ENCODE measurements at places on chromosomes 7 and 10.

GRCh38 chr10:107417446-107417845 is 252.9 kb upstream of the SORCS1 start:
- DNase-seq = no peak

GRCh38 chr7:137628216-137628615 is 218.6 kb downstream of the DGKI start:
- DNase-seq = no peak

DNA sequence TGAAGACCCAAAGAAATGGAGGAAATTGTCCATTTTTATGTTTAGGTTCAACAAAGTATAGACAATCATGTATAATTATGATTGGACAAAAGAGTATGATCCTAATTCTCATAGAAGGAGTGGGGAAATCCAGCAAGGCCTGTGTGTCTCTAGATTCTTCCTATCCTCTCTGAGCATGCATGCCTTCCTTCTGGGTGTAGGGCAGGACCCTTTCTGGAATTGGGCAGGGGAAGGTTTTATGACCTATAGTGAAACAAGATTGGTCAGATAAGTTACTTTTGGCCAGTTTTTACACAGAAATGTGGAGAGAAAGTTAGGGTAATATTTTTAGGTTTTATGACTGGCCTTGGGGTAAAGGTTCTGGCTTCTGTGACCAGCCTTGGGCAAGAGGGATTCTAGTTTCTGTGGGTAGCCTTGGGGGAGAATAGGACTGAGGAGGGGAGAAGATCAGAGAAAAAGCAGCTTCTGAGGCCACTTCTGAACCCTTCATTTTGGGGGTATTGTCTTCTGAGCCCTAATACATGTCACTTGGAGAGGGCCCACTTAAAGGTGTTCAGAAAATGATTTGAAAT is 289.4 kb downstream of the EXOC4 start:
- no peak for DNase-seq

- DNase-seq = no peak
Measured at GRCh38 chr10:30804478-30805055, 175.0 kb upstream of the LYZL2 start.

- DNase-seq = no peak
Measured at GRCh38 chr7:73817121-73817520, 13.7 kb upstream of the CLDN4 start.

- DNase-seq = no peak
Measured at GRCh38 chr7:15433151-15433550, 128.7 kb downstream of the AGMO start.

- DNase-seq = no peak
Measured at GRCh38 chr10:91247360-91248111, 27.1 kb downstream of the PCGF5 start.

DNA sequence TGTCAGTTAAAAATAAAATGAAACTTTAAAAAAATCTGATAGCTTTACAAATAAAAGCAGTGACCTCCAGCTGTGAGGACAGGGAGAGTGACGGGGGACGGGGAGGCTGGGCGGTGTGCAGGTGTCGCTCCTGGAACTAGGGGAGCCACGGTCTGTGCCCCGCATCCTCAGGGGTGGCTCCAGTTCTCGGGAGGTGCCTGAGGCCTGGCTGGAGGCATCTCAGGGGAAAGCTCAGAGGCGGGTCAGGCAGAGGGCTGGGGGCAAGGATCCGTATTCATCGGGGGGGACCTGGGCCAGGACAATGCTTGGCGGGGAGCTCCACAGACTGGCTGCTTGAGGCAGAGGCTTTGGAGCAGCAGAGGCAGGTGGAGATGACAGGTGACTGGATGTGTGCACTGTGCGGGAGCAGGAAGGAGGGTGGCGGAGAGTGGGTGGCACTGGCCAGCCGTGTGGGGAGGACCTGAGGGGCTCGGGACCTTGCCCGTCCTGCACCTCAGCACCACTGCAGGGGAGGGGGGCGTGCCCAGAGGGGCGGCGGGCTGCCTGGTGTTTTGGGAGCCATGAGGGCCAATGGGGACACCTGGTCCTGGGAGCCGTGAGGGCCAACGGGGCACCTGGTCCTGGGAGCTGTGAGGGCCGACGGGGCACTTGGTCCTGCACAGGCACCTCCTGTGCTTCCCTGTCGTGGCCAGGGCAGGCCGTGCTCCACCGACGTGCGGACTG is 13.2 kb downstream of the PWWP2B start:
- DNase-seq = no peak

GRCh38 chr7:148587076-148587475 is 3.5 kb upstream of the C7orf33 start:
- DNase-seq = no peak

GRCh38 chr10:63173468-63174232 is 40.5 kb downstream of the NRBF2 start:
- no peak for DNase-seq

- DNase-seq = no peak
Measured at GRCh38 chr10:118626953-118627352, 31.5 kb upstream of the PRLHR start.

DNA sequence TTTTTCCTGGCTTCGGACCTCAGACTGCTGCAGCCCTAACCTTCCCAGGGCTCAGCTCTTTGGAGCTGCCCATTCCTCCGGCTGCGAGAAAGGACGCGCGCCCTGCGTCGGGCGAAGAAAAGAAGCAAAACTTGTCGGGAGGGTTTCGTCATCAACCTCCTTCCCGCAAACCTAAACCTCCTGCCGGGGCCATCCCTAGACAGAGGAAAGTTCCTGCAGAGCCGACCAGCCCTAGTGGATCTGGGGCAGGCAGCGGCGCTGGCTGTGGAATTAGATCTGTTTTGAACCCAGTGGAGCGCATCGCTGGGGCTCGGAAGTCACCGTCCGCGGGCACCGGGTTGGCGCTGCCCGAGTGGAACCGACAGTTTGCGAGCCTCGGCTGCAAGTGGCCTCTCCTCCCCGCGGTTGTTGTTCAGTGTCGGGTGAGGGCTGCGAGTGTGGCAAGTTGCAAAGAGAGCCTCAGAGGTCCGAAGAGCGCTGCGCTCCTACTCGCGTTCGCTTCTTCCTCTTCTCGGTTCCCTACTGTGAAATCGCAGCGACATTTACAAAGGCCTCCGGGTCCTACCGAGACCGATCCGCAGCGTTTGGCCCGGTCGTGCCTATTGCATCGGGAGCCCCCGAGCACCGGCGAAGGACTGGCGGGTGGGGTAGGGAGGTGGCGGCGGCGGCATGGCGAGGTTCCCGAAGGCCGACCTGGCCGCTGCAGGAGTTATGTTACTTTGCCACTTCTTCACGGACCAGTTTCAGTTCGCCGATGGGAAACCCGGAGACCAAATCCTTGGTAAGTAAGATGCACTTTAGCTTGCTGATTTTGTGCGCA is at the start of gene PLXDC2:
TSS of gene PLXDC2 (plus strand) at position 22 of the 820 bp plus-strand sequence.
- no peak for DNase-seq

DNA sequence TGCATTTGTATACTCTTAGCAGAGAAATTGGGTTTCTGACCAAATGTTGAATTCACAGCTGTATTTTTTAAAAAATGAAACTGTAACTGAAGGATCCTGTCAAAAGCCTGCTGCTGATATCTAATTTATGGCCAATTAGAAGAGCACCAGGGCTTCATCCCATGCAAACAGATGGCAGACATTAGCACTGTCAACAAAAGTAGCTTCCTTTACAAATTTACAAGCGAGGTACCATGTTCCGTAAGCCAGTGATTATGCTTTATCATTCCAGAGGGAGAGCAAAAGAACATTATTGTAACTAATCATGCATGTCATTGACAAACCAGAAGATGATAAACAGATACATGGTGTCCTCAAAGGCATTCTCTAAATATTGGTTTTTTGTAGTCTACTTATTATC is 177.2 kb upstream of the DKK1 start:
- DNase-seq = no peak

- no peak for DNase-seq
Measured at GRCh38 chr7:143069912-143070500, 17.9 kb downstream of the OR6V1 start.

DNA sequence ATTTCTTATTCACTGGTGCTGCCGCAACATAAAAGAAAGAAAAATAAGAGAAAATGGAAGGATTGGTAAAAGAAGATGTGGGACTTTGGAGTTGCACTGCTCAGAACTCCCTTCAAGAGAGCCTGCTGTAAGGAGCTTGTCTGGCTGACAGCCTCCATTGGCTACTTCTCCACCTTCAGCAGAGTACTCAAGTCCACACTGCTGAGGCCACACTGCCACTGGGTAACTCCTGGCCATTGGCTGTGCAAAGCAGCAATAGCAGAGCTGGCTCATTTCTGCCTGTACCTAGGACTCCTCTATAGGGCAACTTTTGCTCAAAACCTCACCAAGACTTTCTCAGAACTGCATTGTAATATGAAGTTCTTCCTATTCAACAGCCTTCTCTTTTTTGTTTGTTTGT is 38.7 kb upstream of the PCLO start:
- DNase-seq = no peak

DNA sequence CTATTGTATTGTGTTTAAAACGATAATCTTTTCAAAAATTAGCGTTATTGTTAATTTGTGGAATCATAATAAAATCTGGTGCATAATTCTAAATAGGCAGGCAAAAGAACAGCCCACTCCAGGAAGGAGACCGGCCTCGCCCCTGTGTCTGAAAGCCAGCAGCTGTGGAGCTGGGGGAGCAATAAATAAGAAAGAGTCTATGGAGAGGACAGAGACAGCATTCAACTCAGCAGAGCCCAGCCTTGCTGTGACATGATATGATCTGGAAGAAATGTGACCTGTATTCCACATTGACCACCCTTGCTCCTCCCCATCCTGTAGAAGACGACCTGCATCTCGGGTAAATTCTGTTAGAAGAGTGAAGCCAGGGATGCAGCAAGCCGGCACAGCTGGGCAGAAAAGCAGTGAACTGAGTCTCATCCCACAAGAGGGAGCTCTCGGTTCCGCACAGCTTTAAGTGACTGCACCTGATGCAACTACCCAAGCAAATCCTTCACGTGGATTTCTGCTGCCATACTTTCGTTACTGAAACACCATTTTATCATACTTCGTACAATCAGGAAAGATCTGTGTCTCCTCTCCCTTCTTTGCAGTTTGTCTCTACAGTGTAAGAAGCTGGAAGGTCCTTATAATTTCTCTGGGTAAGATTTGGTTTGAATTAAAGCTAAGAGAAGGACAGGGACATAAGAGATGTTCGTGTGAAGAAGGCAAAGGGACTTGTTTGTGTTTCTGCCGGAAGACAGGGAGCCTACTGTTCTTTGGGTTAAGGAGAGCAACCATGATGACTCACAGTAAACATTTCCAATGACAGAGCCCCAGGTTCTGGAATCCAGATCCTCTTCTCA is 427.1 kb downstream of the GPAM start:
- peak; percentile 42 for DNase-seq

GRCh38 chr10:285216-285615 is 150.0 kb downstream of the ZMYND11 start:
- no peak for DNase-seq

GRCh38 chr10:6841761-6842160 is 261.7 kb upstream of the PRKCQ start:
- DNase-seq = no peak

DNA sequence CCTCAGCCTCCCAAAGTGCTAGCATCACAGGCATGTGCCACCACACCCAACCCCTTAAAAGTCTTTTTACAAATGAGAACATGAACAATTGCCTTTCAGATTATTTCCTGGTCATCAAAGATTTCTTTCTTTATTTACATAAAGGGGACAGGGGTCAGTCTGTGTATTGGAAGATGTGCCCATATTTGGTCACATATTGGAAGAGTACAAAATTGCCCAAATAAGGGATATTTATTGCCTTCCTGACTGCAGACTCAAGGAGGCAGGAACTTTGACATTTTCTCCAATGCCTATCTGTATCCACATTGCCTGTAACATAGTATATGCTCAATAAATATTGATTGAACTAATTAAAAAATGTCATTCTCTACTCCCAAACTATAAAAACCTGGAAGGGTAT is 25.9 kb upstream of the HERPUD2 start:
- DNase-seq = no peak

DNA sequence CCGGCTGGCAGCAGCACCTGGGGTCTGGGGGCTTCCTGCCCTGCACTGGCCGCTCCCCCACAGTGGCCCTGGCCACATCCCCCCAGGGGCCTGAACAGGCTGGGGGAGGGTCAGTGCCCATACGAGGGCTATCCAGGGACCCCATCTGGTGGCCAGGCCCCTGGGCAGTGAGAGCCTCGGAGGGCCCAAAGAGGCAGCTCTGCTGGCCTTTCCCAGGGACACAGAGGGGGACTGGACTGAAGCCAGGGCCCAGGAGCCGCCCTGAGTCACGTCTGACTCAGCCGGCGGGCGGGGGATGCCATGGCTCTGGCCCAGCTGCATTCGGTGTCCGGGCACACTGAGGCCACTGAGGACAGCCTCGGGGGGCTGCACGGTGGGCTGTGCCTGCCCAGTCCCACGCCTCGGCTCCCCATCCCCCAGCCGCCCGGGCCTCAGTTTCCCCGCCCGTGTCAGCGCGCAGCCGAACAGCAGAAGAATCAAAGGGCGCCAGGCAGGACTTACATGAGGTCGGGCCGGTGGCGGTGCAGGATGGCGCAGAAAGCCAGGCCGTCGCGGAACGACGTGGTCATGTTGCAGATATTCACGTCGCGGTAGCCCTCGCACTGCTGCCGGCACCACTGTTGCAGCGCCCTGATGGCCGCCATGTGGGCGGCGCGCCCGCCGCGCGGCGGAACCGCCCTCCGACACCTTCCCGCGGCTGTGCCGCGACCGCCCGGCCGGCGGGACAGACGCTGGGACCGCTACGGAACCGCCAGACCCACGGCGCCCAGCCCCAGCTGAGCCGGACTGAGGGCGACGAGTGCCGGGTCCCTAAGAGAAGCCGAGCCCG is at the start of gene MICALL2:
TSS of gene MICALL2 (minus strand) at position 788 of the 829 bp plus-strand sequence. CDS start at position 644, 144 bp downstream.
- DNase-seq = no peak

- no peak for DNase-seq
Measured at GRCh38 chr7:106869954-106870353, 4.9 kb downstream of the PIK3CG start.

GRCh38 chr7:102305414-102306268 is 19.0 kb downstream of the SH2B2 start:
- no peak for DNase-seq

- DNase-seq = no peak
Measured at GRCh38 chr7:128882134-128882533, 19.5 kb downstream of the ATP6V1F start.

- no peak for DNase-seq
Measured at GRCh38 chr10:5608608-5609220, 57.7 kb downstream of the ASB13 start.

- no peak for DNase-seq
Measured at GRCh38 chr7:27200761-27201579, 1.1 kb upstream of the HOXA13 start.

DNA sequence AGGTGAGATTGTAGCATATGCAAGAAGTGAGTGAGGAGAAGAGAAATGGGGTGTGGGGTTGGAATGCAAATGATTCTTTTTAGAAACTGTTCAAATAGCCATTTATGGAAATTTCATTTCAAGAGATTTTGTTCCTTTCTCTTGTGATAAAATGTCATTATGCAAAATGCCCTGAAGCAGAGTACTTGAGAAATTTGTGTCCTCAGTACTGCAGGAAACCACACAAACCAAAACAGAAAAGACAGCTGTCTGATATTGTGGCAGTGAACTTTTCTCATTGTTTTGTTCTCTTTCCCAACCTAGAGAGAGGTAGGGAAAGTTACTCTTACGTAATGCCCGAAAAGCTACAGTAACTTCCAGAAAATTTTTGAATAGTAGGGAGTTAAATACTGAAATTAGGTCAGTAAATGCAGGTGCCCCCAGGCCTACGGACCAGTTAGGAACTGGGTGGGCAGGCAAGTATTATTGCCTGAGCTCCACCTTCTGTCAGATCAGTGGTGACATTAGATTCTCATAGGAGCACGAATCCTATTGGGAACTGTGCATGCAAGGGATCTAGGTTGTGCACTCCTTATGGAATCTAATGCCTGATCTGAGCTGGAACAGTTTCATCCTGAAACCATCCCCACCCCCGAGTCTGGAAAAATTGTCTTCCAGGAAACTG is 34.0 kb downstream of the DLD start:
- DNase-seq = no peak

All from NT2/D1 (cell line).